ENCODE measurements at places on chromosomes 16 and 17. TPM values are rescaled to one million over a fixed set of nuclear protein-coding genes. Genes with fewer than 3 reads are reported as not detected.

Gene XAF1
- total RNA-seq, result 62.5 TPM

Gene TBCD
- total RNA-seq, result 50.9 TPM

Gene KREMEN2
- 1.3 TPM for total RNA-seq

Gene CAVIN1
- 0.10 TPM for total RNA-seq

DNA sequence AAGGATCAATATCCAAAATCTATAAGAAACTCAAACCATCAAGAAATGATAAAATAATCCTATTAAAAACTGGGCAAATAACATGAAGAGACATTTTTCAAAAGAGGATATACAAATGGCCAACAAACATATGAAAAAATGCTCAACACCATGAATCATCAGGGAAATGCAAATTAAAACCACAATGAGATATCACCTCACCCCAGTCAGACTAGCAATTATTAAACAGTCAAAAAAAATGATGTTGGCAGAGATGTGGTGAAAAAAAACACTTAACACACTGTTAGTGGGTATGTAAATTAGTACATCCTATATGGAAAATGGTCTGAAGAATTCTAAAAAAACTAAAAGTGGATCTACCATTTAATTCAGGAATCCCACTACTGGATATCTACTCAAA is 379.0 kb upstream of the SOX9 start:
- no peak for DNase-seq

GRCh38 chr17:28968231-28968913 is 17.1 kb upstream of the PHF12 start:
- no peak for DNase-seq

DNA sequence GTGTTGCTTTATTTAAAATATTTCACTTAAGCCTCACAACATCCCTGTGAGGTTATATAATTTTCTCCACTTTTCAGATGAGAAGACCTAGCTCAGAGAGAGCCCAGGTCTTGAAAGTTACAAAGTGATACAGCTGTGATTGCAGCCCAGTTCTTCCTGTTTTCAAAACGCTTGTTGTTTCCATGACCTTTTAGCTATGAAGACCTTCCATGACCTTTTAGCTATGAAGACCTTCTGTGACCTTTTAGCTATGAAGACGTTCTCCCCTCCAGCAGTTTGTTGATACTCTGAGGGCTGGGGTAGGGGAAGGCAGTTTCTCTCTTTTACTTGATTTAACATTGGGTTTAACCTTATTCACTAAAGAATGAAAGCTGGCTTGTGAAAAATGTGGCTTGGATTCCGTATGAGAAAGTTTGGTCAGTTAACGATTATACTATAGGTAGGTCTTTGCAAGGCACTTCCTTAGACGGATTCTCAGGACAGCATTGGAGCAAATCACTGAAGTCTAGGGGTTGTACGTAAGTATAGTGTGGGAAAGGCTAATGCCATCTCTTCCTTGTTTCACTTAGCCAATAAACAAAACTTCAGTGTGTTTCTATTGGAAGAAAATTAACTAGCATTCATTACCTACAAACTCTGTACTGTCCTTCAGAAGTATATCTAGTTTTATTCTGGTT is 20.7 kb downstream of the PHKB start:
- no peak for DNase-seq

- DNase-seq, result no peak
These were observed 18.7 kb upstream of the GSE1 start for GRCh38 chr16:85594273-85594977.

DNA sequence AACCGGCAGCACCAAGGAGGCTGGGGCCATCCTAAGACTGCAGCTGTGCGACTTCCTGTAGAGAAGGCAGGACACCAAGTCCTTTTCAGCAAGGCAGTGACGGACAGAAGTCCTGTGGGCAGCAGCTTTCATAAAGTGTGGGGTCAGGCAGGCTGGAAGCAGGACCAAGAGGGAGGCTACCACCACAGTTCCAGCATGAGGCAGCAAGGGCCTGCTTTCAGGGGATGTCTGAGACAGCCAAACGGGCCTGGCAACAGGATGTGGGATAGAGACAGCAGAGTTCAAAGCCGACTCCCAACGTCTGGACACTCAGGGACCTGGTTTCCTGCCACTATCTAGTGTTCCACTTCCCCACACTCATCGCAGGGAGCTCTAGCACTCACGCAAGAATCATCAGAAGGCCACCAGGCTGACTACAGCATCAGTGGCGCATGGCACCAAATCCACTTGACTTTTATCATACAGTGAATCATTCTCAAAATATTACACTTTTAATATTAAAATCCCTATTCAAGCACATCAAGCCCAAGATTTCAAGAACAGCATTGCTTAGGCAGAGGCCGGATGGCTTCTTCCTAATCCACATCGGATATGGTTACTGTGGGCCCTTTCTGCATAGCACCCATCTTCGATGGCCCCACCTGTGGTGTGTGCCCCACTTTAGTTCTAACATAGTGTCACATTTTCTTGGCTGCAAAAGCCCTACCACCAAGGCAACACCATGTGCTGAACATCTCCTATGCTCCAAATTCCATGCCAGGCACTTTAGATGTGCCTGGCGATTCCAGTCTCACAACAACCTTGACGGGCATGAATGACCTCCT is 5.2 kb downstream of the USP7 start:
- DNase-seq, result no peak

GRCh38 chr17:82910041-82910481 is 70.2 kb upstream of the ZNF750 start:
- DNase-seq, result no peak

DNA sequence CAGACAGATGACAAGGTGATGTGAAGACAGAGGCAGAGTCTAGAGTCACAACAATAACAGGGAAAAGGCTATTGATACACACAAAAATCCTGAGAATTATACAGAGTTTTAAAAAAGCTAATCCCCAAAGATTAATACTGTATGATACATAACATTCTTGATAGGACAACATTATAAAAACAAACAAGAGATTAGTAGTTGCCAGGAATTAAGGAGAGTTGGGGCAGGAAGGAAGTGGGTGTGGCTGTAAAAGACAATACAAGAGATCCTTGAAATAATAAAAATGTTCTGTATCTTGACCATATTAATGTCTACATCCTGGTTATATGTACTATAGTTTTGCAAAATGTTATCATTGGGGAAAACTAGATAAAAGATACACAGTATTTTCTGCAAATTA is 309.5 kb upstream of the PMFBP1 start:
- no peak for DNase-seq
